ENCODE measurements at places on chromosomes 13 and 19.

- no peak for DNase-seq
Observed at GRCh38 chr19:45876161-45876410, 9.9 kb downstream of the IRF2BP1 start.

DNA sequence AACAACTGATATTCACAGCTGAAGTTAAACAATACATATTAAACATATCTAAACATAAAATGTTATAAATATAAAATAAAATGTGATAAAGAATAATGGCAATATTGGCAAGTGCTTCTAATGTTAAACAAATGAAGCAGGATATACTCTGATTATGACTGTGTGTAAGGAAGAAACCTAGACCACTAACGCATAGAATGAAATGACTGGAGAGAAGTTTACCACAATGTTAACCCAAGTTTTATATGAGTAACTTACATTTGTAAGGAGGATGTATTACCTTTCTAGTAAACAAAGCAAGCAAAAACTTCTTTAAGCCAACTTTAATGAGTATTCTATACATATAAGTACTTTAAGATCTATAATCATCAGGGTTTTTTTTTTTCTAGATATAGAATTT lies 43.0 kb downstream of the RB1 start:
- DNase-seq, result no peak

- no peak for DNase-seq
Observed at GRCh38 chr19:40945645-40946044, 45.4 kb upstream of the CYP2B6 start.

- DNase-seq, result no peak
Observed at GRCh38 chr19:7582446-7582845, 13.2 kb upstream of the CAMSAP3 start.

DNA sequence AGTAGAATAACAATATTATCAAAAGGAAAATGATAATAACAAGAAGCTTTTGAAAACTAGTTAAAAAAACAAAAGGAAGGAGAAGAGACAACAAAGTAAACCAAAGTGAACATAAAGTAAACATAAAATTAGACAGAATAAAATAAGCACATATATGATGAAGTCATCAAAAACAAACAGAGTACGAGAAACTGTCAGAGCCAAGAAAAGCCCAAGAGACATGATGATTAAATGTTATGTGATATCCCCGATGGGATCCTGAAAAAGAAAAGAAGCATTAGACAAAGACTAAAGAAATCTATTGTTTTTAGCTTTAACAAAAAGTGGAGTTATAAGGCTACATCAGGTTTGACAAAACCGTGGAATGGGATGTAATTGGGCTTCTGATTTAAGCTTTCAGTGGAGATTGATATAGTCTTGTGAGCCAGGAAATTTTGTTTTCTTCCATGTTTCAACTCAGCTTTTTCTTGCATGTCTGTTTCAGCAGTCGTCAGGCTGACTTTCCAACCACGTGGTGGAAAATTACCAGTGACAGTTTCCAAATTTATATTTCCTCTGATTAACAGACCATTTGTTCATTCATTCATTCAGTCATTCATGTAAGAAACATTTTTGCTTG lies 64.9 kb downstream of the KL start:
- DNase-seq, result no peak

- no peak for DNase-seq
Observed at GRCh38 chr19:20367811-20368294, 197.7 kb downstream of the ZNF737 start.

- DNase-seq, result no peak
Observed at GRCh38 chr13:32861304-32861703, 154.9 kb upstream of the KL start.

- no peak for DNase-seq
Observed at GRCh38 chr19:10796653-10797052, 39.4 kb downstream of the TMED1 start.

- no peak for DNase-seq
Observed at GRCh38 chr19:5086725-5087439, 118.0 kb downstream of the KDM4B start.

- no peak for DNase-seq
Observed at GRCh38 chr13:30712536-30713532, 22.5 kb upstream of the ALOX5AP start.

DNA sequence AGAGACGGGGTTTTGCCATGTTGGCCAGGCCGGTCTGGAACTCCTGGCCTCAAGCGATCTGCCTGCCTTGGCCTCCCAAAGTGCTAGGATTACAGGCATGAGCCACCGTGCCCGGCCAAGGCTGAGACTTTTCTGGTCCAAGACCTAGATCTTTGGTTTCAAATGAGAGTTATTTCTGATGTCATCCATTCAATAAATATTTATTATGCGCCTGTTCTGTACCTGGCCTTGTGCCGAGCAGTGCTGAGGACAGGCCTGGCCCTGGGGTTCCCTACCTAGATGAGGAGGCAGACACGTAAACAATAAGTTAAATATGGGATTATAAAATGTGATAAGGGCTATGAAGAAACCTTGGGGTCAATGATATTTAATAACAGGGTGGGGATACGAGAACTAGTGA lies 4.5 kb downstream of the RELB start:
- no peak for DNase-seq

- DNase-seq, result no peak
Observed at GRCh38 chr19:28332351-28332750, 880.6 kb downstream of the UQCRFS1 start.

DNA sequence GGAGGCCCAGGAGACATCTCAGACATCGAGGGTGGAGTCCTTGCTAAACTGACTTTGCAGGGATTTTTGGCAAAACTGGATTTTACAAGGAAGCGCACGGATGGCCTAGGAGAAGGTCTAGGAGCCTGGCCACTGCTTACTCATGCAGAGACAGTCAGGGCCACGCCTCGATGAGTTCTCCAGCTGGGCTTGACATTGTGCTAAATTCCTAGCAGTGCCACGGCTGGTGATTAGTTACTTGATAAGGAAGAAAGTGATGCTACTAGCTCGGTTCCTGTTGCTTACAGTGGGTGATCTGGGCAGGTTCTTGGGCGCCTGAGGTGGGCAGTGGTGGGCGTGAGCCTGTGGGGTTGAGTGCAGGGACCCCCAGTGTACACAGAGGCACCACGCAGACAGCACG lies 143.4 kb downstream of the SOX1 start:
- no peak for DNase-seq

GRCh38 chr13:59501004-59501403 lies 662.7 kb downstream of the DIAPH3 start:
- DNase-seq, result no peak

DNA sequence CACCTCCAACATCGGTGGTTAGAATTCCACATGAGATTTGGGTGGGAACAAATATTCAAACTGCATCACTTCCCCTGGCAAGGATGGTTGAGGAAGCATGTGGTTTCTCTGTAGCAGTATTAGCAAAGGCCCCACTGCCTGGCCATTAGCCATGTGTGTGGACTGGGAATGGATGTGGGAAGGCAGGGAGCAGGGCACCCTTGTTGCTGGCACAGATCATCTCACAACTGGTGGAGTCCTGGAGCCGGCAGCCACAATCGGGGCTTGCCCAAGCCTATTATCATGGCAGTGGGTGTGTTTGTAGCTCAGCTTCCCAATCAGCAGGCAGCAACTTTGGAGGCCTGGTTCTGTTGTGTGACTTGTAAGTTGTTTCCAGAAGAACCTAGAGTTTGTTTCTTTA lies 391.9 kb downstream of the DLEU7 start:
- DNase-seq, result no peak

- peak; percentile 55 for DNase-seq
Observed at GRCh38 chr19:16470911-16471811, 609 bp downstream of the EPS15L1 start.

GRCh38 chr13:48297131-48297786 lies 6.3 kb upstream of the RB1 start:
- no peak for DNase-seq
